Fibroblast of lung (primary cell): ENCODE measurements at places on chromosomes 6 and 20. TPM values are rescaled to one million over a fixed set of nuclear protein-coding genes. Genes with fewer than 3 reads are reported as not detected.

The RTF2 gene
- 86.3 and 100 TPM in 2 replicates for total RNA-seq

DNA sequence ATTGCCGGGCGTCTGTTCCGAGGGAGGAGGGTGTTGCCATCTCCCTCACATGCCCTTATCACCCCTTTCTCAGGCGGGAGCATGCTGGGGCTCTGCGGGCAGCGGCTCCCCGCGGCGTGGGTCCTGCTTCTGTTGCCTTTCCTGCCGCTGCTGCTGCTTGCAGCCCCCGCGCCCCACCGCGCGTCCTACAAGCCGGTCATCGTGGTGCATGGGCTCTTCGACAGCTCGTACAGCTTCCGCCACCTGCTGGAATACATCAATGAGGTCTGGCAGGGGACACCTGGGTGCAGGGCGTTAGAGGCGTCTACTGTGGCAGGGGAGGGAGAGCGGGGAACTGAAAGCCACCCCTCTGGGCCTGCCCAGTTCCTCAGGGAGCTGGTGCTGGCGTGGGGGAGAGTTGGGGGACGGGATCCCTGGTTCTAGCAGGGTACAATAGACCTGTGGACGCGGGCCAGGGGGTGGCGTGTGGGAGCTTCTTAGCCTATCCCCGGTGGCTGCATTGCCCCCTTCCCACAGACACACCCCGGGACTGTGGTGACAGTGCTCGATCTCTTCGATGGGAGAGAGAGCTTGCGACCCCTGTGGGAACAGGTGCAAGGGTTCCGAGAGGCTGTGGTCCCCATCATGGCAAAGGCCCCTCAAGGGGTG lies 697 bp downstream of the PPT2 start:
- H3K4me3 ChIP-seq: peak overlapping the region; percentile 91
- peak; percentile 60 for DNase-seq
- H3K27me3 ChIP-seq: no peaks in the 10 kb centered on the region
- peak overlapping the region; percentile 95 for H3K27ac ChIP-seq

- H3K36me3 ChIP-seq: no peaks in the 10 kb centered on the region
- no peak overlapping the region for H3K4me3 ChIP-seq
- DNase-seq: no peak
- H3K27me3 ChIP-seq: no peaks in the 10 kb centered on the region
Observed at GRCh38 chr6:164570801-164571200, 738.6 kb downstream of the C6orf118 start.

The OR2H1 gene
- not detected in 2 replicates for total RNA-seq

- H3K27me3 ChIP-seq: no peaks in the 10 kb centered on the region
- H3K4me1 ChIP-seq: no peaks in the 10 kb centered on the region
- H3K36me3 ChIP-seq: peaks cover 5% of the 10 kb centered on the region
- DNase-seq: no peak
Observed at GRCh38 chr6:129539032-129539431, 170.9 kb downstream of the ARHGAP18 start.

DNA sequence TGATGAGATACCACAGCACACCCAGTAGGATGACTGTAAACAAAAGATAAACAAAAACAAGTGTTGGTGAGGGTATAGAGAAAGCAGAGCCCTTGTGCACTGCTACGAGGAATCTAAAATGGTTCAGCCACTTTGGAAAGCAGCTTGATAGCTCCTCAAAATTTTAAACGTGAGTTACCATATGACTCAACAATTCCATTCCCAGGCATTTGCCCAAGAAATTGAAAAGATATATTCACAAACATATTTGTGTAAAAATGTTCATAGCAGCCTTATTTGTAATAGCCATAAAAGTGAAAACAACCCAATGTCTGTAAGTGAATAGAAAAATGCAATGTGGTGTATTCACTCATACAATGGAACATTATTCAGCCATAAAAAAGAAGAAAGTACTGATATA lies 141.0 kb upstream of the BTBD3 start:
- H3K27ac ChIP-seq: no peak overlapping the region
- H3K4me3 ChIP-seq: no peak overlapping the region
- no peak for DNase-seq
- H3K27me3 ChIP-seq: no peaks in the 10 kb centered on the region
- H3K4me1 ChIP-seq: no peaks in the 10 kb centered on the region

The DLL1 gene
- total RNA-seq: 5.6 and 12.4 TPM in 2 replicates

The TNNC2 gene
- 1.3 and 1.8 TPM in 2 replicates for total RNA-seq

The LST1 gene
- total RNA-seq: not detected in 2 replicates

The AURKA gene
- 4.9 and 27.7 TPM in 2 replicates for total RNA-seq

GRCh38 chr20:62772990-62773844 lies 23.1 kb upstream of the MRGBP start:
- no peaks in the 10 kb centered on the region for H3K27me3 ChIP-seq
- DNase-seq: peak; percentile 39
- H3K27ac ChIP-seq: no peak overlapping the region
- no peaks in the 10 kb centered on the region for H3K4me1 ChIP-seq

DNA sequence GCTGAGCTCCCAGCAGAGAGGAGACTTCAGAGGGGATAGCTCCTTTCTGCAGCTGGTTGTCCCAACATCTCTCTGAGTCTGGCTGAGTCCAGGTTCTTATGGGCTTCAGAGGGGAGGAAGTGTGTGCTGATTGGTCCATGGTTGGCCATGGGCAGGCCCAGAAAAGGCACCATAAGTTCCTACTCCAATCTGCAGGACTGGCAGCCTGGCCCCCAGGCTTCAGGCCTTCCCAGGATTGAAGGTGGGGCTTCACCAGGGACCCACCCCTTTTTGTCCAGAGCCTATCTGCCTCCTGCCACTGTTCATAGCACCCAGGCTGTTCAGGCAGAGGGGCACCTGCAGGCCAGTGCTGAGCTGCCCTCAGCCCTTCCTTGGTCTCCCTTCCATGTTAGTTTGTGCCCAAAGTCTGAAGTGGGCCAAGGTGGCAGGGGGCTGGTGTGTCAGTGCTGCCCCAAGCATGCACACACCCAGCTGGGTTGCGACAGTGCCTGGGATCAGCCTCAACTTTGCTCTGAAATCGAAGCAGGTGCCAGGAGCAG lies 21.6 kb upstream of the TOP1 start:
- H3K27me3 ChIP-seq: no peaks in the 10 kb centered on the region
- H3K4me1 ChIP-seq: peaks cover 27% of the 10 kb centered on the region
- no peak overlapping the region for H3K27ac ChIP-seq
- H3K4me3 ChIP-seq: no peak overlapping the region

- no peaks in the 10 kb centered on the region for H3K27me3 ChIP-seq
- H3K4me1 ChIP-seq: no peaks in the 10 kb centered on the region
- H3K36me3 ChIP-seq: no peaks in the 10 kb centered on the region
- H3K4me3 ChIP-seq: no peak overlapping the region
- DNase-seq: peak; percentile 57
Observed at GRCh38 chr6:135811644-135812526, 39.6 kb upstream of the PDE7B start.

DNA sequence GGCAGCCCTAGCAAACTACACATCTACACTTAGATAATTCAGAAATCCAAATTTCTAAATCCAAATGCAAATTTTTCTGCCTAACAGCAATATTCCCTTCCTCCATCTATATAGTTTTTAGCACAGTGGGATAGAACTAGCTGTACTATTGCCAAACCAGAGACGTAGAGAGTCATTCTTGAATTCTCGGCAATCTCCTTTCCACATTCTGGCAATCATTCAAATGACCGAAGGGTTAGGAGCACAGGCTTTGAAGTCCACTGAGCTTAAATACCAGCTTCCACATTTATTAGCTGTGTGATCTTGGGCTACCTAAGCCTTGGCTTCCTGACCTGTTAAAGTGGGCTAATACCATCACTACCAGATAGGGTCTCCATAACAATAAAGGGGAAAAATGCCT lies 3.1 kb upstream of the RPS12 start:
- H3K4me1 ChIP-seq: peaks cover 5% of the 10 kb centered on the region
- H3K27me3 ChIP-seq: peaks cover 5% of the 10 kb centered on the region
- peaks cover 5% of the 10 kb centered on the region for H3K36me3 ChIP-seq
- DNase-seq: peak; percentile 54
- no peak overlapping the region for H3K4me3 ChIP-seq

DNA sequence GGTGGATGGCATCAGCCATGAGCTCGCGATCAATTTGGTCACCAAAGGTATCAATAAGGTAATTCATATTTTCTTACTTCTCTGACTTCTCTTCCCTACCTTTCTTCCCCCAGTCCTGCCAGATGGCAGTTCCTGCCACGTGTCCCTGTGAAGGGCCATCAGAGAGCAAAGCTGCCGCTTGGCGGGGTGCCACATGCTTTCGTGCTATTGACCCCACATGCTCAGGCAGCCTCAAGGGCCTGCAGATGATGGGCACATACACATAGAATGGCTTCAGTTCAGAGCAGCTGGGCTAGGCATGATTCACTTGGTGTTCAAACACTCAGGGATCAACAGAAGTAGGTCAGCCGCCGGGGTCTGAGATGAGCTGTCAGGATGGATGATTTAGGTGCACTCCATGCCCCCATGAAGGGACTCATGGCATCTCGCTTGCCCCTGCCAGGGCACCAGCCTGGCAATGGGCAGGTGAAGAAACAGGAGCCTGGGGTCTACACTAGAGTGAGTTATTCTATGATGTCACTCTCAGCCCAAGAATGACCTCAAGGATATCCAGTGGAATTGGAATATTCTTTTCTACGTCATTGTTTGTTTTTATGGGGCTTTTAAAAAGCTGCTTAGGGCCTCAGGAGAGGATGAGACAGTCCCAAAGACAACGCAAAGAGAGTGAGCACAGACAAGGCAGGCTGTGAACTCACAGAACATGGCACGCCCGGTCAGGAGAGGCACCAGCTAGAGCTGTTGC lies 25.5 kb downstream of the BANF2 start:
- no peaks in the 10 kb centered on the region for H3K27me3 ChIP-seq
- no peak for DNase-seq

DNA sequence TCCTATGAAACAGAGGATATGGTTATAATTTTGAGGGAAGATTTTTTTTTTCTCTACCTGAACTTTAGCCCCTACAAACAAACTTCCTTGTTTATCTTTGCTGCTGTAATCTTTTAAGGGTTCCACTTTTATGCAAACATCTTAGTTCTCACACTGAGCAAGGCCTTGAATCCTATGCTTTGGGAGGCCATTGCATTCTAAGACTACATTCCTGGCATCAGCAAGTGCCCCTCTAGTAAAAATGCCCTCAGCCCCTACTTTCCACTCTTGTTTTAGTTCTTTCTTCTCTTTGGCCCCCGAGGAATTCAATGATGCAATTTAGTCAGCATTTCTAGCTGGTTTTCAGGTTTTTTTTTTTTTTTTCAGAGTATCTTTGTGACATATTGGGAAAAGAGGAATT lies 8.1 kb upstream of the AHI1 start:
- no peak for DNase-seq
- no peak overlapping the region for H3K4me3 ChIP-seq
- no peaks in the 10 kb centered on the region for H3K4me1 ChIP-seq
- H3K36me3 ChIP-seq: no peaks in the 10 kb centered on the region
- H3K27ac ChIP-seq: no peak overlapping the region

GRCh38 chr6:156901309-156902019 lies 124.3 kb downstream of the ARID1B start:
- H3K36me3 ChIP-seq: no peaks in the 10 kb centered on the region
- no peaks in the 10 kb centered on the region for H3K4me1 ChIP-seq
- no peak overlapping the region for H3K4me3 ChIP-seq

DNA sequence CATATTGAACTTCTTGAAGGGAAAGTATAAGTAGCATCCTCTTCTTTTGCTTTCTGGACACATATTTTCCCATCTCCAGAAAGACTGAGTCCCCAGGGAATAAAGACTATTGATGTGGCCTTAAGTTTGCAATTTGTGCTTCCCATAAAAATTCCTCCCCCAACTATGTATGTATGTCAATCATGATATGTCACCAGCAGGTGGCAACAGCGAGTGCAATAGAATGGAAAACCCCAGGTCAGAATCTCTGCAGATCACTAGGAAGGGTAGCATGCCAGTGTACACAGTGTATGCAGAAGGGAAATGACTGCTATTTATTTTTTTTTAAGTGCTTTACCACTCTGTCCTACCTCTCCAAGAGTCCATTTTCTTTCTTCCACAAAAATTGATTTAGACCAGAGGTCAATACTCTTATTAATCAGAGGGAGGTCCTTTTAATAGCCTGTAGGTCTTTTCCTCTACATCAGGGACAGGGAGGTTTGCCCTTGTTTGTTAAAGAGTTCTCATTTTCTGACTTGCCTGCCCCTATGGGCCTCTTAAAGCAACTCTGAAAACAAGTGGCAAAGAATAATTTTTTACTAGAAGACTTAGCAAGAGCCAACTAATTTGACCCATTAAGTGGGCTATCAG lies 61.4 kb downstream of the BMP2 start:
- no peaks in the 10 kb centered on the region for H3K36me3 ChIP-seq
- peak; percentile 39 for DNase-seq
- H3K4me1 ChIP-seq: no peaks in the 10 kb centered on the region

The FAM110A gene
- 1.3 and 1.8 TPM in 2 replicates for total RNA-seq

The LY6G6C gene
- total RNA-seq: not detected in 2 replicates

DNA sequence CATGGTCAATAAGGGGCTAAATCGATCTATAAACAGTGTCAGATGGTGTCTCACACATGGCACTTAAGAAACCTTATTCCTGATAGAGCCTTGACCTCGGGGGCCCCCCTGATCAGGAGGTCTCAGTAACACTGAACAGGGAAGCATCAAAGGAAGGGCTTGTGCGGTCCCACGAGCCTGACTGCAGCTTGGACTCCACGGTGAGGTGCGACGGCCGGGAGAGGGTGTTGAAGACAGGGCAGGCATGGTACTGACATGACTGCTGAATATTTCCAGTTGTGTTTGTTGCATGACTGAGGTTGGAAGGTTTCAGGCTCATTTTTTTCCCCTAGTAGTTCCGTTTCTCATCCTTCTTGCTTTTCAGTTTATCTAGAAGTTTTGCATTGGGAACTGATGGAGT lies 107.1 kb upstream of the JAG1 start:
- H3K27ac ChIP-seq: no peak overlapping the region
- H3K36me3 ChIP-seq: no peaks in the 10 kb centered on the region
- H3K4me3 ChIP-seq: no peak overlapping the region
- DNase-seq: no peak
- no peaks in the 10 kb centered on the region for H3K27me3 ChIP-seq
- H3K4me1 ChIP-seq: no peaks in the 10 kb centered on the region

DNA sequence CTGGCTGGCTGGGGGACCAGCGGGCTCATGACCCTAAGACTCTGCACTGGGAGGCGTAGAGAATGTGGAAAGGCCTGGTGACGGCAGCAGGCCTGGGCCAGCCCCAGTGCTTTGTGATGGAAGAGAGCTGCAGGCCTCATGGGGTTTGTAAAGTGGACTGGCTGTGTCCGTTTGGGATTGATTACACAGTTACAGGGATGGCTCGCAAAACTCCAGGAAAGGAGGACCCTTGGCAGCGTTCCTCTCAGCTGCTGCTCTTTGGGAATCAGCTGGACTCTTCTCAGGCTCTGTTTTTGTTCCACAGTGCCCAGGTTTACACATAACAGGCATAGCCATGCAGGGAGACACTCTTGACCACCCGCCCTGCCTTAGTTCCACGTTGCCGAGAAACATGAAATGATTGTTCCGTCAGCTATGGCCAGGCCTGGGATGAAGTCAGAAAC lies 89.0 kb downstream of the SLX4IP start:
- H3K27me3 ChIP-seq: no peaks in the 10 kb centered on the region
- peaks cover 6% of the 10 kb centered on the region for H3K4me1 ChIP-seq
- DNase-seq: peak; percentile 54
- H3K27ac ChIP-seq: peak overlapping the region; percentile 15
